ENCODE measurements at places on chromosomes 6 and 20.

DNA sequence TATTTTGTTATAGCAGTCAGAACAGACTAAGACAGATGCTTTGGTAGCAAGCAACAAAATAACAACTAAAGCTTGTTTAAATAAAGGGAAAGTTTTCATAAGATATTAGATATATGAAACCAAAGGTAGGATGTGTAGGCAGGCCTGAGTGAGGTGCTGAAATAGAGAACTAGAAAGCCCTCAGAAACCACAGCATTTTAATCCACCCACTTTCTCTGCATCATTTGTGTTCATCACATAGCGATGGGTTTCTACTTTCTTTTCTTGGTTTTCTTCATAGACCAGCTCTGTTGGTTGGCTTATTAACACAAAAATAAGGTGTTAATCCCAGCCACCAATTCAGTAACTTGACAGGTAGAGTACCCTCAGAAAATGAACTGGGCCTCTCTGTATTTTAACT is 58.6 kb downstream of the RPS12 start:
- DNase-seq = no peak

- DNase-seq = no peak
These were observed 4.4 kb downstream of the CD83 start for GRCh38 chr6:14121936-14122344.

DNA sequence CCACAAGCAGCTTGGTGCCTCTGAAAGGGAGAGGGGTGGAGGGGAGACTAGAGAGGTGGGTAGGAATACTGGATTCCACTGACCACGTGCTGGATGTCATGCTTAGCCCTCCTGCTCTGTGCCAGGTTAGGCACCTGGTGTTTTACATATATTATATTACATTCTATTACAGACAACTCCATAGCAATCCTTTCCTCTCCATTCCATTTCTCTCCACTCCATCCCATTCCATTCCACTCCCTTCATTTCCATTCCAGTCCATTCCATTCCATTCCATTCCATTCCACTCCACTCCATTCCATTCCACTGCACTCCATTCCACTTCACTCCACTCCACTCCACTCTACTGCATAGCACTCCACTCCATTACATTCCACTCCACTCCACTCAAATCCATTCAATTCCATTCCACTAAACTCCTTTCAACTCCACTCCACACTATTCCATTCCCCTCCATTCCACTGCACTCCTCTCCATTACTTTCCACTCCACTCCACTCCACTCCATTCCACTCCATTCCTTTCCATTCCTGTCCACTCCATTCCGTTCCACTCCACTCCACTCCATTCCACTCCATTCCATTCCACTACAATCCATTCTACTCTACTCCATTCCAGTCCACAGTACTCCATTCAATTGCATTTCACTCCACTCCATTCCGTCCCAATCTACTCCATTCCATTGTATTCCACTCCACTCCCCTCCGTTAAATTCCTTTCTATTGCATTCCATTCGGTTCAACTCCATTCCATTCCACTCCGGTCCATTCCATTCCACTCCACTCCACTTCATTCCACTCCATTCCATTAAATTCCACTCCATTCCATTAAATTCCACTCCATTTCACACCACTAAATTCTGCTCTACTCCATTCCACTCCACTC is 27.2 kb upstream of the DEFB125 start:
- no peak for DNase-seq

DNA sequence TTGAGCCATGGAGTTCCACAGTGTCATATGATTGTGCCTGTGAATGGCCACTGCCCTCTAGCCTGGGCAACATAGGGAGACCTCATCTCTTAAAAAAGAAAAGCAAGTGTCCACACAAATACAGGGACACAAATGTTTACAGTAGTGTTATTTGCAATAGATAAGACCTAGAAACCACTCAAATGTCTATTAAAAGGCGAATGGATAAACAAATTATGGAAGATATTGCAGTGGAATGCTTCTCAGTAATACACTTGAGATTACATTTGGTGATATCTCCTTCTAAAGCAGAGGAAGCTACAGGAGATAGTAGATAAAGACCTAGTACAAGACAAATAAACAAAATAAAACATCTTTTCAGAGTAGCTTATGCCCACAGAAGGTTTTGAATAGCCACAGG is 44.6 kb upstream of the ASCC3 start:
- DNase-seq = no peak

DNA sequence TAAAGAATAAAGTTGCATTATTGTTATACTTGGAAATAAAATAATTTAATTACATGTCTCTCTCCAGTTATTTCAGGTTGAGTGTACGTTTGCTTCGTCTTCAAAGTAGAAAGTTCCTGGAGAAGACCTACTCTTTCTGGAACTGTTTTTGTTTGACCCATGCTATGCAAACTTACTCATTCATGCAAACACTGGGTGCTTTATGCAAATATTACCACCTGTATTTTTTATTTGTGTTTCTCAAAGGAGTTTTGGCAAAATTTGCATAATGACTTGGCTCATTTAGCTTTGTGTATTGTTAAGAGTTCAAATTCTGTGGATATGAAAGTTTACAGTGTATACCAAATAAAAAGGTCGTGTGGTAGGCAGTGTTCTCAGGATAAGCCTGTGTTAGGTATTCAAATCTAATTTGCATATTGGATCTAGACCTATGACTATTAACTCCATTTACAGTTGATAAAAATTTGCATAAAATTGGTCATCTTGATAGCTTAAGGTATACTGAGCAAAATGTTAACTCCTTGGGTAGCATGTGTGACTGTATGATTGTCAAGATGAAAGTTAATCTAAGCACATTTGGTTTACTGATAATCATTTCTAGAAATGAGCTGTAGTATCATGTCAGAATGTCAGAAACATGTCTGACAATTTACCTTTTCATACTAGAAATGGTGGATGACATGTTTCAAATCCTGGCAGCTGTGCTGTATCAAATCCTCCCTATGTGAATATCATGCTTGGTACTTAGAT is 65.2 kb downstream of the CDKAL1 start:
- DNase-seq = no peak
